ENCODE measurements at places on chromosomes 7 and 10.

DNA sequence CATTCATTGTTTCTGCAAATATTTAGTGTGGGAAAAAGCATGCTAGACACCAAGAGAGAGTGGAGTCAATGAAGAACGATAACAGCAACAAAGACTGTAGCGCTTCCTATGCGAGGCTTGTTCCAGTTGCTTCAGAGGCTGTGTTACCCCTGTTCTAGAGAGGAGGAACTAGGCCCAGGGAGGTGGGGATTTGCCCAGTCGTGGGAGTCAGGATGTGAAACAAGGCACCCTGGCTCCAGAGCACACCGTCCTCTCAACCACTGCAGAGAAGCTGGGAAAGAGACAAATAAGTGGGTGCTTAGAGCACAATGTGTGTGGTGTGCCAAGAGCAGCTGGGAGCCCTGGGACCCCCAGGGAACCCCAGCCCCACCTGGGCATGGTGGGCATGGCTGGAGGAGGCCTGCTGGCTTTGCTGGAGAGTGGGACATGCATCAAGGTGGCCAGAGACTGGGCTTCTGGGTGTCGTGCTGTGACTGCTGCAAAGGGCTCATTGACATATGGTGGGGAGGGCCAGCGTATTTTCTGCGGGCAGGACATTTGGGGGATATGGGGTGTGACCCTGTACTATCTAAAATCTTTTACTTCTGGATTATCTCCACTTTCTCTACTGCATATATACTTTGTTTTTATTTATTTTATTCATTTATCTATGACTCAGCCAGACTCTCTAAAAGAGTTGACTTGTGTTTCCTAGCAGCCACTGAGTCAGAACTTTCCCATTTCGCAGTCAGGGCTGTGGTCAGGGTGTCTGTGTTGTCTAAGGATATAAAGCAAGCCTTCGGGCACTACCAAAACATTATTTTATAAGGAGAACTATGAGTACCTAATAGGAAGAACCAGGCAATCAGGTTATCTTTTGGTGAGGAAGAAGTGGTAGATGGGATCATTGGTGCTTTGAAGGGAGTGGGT is 95.4 kb downstream of the TCF7L2 start:
- DNase-seq: no peak

DNA sequence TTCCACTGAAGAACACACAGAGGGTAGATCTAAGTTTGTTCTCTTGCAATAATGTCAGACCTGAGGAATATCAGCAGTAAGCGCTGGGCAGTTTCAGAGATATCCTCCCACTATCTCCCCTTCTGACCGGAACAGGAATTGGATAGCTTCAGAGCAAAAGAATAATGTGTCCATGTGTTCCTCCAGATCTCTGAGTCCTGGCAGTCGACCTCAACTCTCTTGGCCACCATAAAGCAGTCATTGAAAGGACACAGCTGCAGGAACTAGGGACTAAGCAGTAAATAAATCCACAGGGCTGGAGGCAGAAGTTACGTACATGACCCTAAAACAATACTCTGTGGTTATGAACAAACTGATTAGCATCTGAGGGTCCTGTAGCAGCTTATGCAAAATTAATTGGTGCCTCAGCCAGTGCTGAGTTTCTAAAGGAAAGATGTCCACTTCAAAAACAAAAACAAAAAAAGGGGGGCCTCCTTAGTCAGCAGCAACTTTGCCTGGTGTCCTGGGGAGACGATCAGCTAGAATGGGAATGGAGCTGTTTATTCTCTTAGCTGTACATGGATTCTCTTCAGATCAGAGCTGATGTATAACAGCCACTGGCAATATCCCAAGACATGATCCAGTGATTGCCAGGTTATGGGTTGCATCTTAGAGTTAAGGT is 6.4 kb upstream of the PRTFDC1 start:
- DNase-seq: no peak

- DNase-seq: no peak
These were observed 76.6 kb upstream of the HGF start for GRCh38 chr7:81846398-81846797.

- no peak for DNase-seq
These were observed 52.9 kb upstream of the HBP1 start for GRCh38 chr7:107115762-107116540.

GRCh38 chr7:11485636-11486035 is 346.4 kb downstream of the THSD7A start:
- no peak for DNase-seq

GRCh38 chr10:44978570-44979280 is at the start of gene DEPP1:
Gene DEPP1, minus strand, starts transcription at chr10:44978809. Its CDS starts 779 bp downstream, at chr10:44978030.
- peak; percentile 89 for DNase-seq

GRCh38 chr7:142522735-142523134 is 226.5 kb upstream of the PRSS1 start:
- DNase-seq: no peak

DNA sequence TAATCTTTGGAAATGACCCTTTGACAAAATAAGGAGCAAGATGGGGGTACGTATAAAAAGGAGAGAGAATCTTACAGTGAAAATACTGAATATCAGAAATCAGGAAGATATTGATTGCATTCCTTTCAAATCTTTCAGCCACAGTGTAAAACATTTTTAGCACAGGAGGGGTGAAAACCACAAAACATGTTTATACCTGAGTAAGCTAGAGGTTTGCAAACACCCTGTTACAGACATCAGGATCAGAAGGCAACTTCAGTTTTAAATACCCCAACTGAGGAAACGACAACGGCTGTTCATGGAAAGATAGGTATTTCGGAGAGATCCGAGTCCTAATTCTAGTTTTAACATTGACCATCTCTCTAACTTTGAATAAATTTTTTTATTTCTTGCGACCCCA is 69.1 kb upstream of the ITGB1 start:
- no peak for DNase-seq

DNA sequence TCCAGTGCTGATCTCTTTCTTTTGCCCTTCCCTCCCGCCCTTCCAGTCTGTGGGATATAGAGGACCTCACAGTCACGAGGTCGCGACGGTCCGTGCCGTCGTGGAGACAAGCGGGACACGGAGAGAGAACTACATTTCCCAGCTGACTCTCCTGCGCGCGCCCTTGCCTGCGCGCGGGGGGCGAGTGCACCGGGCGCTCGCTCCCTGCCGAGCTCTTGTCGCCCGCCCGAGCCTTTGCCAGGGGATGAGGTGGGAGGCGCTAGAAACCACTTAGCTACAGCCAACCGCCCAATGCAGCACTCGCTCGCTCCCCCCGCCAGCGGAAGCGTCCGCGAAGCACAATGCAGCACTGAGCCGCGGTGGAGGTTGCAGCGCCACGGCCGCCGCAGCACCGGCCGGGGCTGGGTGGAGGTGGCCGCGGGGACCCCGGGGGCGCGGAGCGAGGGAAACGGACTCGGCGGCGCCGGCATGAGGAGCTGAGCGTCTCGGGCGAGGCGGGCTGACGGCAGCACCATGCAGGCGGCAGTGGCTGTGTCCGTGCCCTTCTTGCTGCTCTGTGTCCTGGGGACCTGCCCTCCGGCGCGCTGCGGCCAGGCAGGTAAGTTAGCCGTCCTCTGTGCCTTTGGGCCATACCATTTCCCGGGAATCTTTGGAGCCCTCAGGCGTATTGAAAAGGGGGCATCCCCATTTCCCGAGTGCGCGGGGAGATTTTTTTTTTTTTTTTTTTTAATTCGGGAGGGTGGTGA is at the start of gene ADAM22:
Gene ADAM22, plus strand, starts transcription at position 299 of the 746 bp plus-strand sequence. Its CDS starts 215 bp downstream, at position 514.
- peak; percentile 93 for DNase-seq

DNA sequence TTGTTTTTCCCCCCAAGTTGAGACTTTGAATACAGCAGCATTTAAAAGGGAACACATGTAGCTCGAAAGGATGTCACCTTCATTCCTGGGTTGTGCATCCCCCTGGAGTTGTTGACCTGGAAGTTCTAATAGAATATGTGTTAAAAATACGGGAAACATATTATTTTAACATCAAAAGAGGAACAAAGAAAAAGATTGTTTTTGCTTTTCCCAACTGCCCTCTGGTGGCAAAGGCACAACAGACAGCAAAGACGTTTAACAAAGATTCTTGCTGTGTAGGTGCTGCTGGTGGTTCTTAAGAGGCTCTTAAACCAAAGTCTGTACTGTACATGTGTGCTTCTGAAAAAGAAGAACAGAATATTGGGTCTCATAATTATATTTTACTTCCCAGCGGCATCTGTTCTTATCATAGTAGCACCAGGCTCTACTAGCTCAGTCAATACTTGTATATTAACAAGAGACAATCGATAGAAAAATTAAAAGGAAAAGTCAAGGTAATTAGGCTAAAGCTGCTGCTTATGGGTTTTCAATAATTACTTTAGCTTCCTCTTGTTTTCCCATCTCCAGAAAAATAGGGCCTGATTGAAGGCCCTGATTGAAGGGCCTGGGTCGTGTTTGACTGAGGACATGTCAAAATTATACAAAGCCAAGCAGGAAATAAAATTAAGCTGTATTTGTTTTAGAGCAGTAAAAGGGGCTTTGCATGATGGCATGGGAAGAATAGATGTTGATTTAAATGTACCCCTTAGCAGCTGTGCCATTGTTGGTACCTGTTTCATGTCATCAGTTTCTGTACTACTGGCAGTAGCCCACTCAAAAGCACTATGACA is 384.2 kb upstream of the LRGUK start:
- no peak for DNase-seq

DNA sequence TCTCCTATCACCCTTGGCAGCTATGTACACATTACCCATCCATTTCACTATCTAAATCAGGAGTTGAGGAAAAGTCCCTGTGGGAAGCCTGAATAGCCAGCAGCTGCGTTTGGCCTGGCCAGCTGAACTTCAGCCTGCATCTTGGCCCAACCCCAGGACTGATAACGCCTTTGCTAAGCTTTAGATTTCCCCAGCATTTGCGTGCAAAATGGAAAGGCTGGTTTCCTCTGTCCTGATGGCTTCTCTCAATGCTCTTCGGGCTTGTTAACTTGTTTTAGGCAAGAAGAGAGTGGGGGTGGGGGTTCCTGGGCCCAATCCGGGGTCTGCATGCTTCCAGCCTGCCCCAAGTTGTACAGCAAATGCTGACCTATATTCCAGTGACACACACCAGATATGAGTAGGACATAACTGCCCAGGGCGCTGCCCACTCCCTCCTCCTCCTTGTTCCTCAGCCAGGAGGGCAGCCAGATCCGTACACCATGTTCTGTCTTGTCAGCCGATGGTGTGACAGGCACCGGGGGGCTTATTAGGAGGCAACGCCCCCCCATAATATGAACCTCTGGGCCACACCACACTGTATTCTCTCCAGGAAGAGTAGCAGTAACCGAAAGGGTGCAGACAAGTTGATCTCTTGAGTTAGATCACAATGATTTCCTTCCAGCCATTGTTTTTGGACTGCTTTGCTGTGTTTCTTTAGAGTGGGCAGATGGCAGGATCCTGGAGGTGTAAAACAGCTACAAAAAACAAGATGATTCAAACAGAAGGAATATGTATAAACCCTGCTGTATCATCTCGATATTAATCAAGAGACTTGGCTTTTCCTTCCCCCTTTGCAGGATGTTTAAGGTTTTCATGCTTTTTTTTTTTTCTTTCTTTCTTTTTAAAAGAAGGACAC is 339.0 kb downstream of the RNLS start:
- no peak for DNase-seq
